COR-L47 (cell line): ENCODE measurements at places on chromosomes 1 and 21.

DNA sequence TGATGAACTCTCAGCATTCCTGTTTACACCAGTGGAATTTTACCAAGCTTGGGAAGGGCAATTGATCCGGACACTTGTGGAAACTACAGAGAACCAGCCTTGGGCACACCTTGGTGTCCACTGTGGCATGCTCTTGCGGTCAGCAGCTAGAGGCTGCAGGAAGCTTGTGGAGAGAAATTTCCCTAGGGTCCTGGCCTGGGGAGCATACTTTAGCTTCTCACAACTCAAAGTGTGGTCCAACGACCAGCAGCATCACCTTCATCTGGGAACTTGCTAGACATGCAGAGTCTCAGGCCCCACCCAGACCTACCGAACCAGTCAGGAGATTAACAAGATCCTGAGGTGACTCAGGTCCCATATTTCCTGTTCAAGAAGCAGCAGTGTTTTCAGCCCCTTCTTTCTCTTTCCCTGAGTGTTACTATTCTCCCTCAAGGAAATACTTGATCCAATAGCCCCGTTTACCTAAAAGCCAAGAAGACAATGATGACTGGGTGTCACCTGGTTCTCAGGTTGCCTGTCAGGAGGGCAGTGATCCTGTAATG is 55.7 kb upstream of the KCNE2 start:
- no peak for DNase-seq

DNA sequence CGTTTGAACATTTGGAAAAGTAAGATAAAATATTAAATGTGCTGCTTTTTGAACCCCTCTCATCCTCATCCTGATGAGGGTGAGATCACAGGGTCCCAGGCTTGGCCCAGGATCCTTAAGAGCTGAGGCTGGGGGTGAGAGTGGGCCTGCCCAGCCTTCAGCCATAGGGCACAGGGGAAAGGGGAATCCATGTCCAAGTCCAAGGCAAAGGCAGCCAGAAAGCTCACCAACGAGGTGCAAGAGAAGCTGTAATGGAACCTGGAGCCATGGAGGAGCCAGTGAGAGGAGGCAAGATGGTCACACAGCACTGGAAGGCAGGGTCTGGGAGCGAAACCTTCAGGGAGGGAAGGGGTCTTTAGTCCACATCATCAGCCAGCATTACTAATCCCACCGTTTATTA is 191.9 kb downstream of the RRAGC start:
- no peak for DNase-seq

- DNase-seq, result peak; percentile 17
These were observed 70.2 kb downstream of the FOXD2 start for GRCh38 chr1:47507881-47508701.

GRCh38 chr1:83704350-83704749 is 294.6 kb downstream of the TTLL7 start:
- DNase-seq, result no peak

DNA sequence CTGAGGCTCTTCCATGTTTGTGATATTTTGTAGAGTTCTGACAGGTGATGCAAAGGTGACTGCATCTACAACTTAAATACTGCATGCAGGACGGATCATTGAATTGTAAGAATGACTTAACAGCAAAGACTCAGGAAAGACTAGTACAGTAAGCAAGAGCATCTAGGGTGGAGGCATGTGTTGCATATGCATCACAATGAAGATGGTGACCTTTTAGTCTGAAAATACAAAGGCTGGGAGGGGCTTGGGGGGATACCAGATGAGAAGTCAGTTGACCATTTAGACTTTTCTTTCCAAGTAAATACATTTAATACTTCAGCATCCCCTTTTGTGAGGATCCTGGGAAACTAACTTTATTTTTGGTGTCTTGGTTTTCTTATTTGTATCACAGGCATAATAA is 145.5 kb downstream of the NUF2 start:
- DNase-seq, result no peak

- no peak for DNase-seq
These were observed 3.5 kb upstream of the LRRC38 start for GRCh38 chr1:13517193-13517812.

GRCh38 chr1:107494061-107494460 is 353.2 kb downstream of the NTNG1 start:
- DNase-seq, result no peak

DNA sequence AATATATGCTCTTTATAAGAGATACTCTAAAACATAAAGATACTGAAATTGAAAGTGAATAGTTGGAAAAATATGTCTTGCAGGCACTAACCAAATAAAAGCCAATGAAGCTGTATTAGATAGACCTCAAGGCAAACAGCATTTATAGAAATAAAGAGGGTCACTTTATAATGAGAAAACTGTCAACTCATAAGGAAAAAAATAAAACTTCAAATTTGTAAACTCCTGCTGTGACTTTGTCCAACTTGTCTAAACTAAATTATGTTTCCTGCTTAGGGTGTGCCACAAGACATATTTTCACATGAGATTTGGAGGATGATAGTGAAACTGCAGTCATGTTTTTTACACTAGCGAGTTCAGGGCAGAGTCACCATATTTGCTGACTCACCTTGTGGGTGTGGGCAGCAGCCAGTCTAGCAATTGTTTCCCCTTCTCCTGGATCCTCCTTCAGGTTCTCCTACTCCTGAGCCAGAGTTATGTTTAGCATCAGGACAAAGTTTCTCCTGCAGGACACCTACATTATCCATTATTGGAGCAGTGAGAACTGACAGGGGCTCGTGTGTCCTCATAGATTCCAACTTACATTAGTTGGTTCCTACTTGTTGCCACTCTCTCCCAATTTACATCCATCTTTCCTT is 43.8 kb downstream of the CD53 start:
- DNase-seq, result no peak

- no peak for DNase-seq
These were observed 8.0 kb downstream of the RNPEP start for GRCh38 chr1:201990427-201990826.

DNA sequence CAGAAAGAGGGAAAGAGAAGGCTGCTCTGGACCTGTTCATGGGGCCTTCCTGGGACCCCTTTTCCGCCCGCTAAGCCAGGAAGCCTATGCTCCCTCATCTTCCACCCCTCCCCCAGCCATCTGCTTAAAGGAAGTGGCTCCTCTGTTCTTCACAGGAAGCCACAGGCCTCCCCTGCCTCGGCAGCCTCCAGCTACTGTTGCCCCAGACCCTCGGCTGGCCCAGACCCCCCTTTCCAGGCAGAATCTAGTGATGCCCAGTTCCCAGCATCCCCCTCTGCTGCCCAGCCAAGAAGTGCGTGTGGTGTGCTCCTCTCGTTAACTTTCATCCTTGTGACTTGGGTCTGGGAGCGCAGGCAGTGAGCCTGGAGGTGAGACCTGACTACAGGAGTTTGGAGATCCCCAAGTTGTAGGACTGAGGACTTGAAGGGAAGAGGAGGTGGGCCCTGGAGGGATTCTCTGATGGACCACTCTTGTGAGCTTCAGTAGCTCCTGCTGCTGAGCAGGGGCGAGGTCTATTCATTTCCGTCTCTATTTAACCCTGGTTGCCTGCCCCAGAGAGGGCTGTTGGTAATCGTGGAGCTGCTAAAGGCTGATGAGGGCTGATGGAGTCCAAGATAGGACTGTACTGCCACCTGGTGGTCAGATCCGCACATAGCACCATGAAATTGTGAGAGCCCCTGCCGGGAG is 9.1 kb downstream of the IFI6 start:
- DNase-seq, result peak; percentile 72

- DNase-seq, result no peak
These were observed 16.9 kb upstream of the KRTAP19-5 start for GRCh38 chr21:30518876-30519275.

- DNase-seq, result no peak
These were observed 89.5 kb upstream of the GNG4 start for GRCh38 chr1:235739124-235739523.

DNA sequence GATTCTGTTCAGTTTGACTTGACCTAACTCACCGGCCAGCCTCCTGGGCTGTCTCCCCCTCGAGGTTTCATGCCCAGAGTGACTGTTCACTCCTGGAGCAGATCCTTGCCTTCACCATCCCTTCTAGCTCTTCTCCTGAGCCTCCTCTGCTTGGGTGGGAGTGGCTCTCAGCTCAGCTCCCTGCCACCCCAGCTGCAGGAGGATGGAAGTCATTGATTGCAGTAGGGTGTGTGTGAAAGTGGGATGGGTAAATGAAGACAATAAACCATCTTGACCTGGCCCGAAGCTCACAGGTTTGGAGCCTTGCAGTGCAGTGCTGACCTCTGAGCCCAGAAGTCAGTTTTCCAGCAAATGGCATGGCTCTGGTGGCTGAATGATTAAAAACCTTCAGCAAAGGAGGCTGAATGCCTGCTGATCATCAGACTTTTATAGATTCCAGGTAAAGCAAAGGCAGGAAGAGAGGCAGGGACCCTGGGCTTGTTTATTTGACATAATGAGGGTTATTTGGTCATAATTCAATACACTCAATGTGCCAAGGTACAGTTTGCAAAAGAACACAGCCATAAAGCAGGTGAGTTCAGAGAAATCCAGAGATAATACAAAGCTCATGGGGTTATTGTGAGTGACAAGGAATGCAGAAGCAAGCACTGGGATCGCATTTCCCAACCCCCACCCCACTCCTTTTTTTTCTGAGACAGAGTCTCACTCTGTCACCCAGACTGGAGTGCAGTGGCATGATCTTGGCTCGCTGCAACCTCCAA is 17.5 kb upstream of the TFF3 start:
- DNase-seq, result no peak

GRCh38 chr1:1259951-1260600 is 13.6 kb upstream of the C1QTNF12 start:
- no peak for DNase-seq

DNA sequence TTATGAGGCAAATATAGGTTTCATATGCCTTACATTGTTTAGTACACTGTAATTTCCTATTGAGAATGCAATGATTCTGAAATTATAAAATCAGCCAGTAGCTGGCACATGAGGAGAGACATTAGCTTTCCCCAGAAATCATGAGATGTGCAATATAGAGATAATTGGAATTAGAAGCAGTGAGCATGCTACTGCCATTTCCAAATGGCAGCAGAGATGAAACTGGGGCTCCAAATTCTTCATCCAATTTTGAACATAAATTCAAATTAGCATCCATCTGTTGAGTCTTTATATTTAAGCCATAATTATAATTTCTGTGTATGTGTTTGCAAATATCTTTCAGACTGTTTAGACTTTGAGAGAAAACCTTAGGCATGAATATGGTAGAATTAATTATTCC is 28.8 kb downstream of the PTGER3 start:
- no peak for DNase-seq

GRCh38 chr1:63621698-63622097 is 28.5 kb downstream of the PGM1 start:
- no peak for DNase-seq

DNA sequence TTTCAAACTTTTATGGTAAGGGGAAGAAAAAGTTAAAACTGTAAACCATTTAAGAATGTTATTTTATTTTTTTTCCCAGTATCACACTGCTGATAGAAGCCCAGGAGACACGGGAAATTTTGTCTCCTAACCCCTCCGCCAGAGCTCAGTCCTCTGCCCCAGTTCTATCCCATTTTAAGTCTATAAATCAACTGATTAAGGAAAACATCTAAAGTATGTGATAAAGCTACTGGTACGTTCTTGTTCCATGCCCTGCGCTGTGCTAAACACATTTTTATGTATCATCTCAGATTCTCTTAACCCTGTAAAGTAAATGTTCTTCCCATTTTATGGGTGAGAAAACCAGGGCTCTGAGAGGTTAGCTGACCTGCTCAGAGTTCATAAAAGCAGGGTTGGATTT is 34.7 kb downstream of the NIPAL3 start:
- DNase-seq, result no peak

DNA sequence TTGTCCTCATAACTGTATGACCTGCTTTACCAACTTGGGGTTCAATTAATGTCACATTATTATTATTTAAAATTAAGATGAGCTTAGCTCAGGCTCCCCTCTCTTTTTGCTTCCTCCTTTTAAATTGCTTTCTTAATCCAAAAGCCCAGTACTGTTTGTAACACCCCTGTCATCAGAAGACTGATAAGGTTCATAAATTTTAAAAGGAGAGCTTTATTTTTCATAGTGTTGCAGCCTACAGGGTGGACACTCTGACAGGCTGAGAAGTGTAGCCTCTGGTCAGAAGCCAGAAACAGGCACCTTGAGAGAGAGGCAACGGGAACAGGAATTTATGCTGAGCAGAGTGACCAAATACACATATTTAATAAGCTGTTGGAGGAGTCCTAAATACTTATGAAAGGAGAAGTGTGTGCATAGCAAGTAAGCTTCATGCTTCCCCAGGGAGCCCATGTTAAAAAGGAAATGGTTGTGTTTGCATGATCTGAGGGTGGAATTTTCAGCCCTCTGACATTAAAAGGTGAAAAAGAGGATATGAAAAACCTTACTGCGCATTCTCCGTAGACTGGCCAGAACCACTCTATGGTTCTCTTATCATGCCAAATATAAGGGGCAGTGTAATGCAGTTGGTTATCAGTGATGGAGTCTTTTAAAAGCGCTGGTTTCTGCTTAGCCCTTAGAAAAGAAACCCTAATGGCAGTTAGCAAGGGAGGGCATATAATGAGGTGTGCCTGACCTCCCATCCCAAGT is 30.5 kb upstream of the FGGY start:
- no peak for DNase-seq

- DNase-seq, result no peak
These were observed 150.2 kb downstream of the PRDM16 start for GRCh38 chr1:3219005-3219790.
